ENCODE measurements at places on chromosomes 1 and 21. TPM values are rescaled to one million over a fixed set of nuclear protein-coding genes. Genes with fewer than 3 reads are reported as not detected.

FRRS1 gene
- total RNA-seq, result 6.4 TPM

ALX3 gene
- not detected for total RNA-seq

- DNase-seq, result peak; percentile 65
These were observed 5.6 kb upstream of the KCNA10 start for GRCh38 chr1:110524311-110525248.

- no peak for DNase-seq
These were observed 97.6 kb downstream of the NAV1 start for GRCh38 chr1:201636510-201636971.

GRCh38 chr21:26572702-26573381 is at the start of gene CYYR1:
Gene CYYR1 (minus strand): TSS chr21:26573286. CDS start chr21:26572940, 346 bp downstream.
- DNase-seq, result no peak

DNA sequence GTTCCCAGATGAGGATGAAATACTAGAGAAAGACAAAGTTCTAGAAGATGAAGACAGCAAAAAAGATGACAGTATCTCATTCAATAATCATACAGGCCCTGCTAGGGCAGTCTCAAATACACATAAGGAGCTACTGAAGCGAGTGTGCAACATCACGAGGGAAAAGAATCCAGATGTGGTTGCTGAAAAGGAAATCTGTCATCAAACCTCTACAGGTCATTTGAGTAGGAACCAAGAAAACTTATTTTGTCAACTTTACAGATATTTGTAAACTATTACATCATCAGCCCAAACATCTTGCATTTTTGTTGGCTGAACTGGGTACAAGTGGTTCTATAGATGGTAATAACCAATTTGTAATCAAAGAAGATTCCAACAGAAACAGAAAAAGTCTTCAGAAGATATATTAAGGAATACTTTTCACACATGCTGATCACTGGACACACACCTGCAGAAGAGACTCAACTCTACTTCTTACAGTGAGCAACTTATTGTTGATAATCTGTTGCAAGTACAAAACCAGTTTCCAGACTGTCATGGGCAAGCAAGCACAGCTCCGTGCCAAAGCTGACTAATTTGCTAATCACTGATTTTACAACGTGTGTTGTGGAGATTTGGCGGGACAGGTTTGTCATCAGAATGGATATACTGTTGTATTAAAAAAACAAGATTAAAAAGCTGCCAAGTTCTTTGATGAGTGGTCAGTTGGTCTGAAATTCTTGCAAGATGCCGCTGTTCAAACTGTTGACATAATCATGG is 42.1 kb downstream of the TRIM33 start:
- DNase-seq, result no peak

DNA sequence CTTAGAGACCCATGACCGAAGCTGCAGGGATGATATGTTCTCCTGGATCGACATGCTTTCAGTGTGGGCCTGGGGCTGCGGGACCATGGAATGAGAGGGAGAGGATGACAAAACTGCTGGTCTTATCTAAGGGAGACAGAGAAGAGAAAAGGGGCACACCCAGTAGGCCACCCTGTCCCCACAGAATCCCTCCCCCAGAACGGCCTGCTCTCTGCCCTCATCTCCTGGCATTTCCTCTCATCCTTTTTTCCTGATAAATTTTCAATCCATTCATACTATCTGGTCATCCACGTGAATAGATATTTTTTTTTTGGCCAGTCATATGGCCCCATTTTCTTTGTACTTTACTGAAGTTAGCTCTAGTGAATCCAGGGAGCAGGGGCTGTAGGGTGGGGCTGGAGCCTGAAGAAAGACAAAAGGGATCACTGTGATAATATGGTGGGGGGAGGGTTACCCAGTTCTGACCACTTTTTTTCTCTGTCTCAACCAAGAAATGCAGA is at the start of gene PKLR:
Gene PKLR (minus strand): TSS at position 97 of the 500 bp plus-strand sequence. CDS start 43 bp downstream, at position 54.
- DNase-seq, result no peak

DNA sequence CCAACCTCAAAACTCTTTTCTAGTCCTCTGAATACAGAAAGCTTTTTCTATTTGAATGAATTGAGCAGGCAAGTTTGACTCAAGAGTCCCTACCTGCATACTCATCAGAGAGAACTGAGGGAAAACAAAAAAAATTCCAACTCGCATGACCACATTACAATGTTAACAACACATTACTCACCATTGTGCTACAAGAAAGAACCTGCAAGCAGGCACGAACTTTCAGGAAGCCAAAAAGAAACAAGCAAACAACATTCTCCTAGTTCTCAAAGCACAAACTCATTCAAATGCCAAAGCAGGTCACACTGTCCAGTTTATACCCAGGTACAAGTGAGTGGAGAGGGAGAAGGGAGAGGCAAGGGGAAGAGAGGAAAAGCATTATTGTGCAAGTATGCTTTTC is 14.6 kb downstream of the OTUD7B start:
- DNase-seq, result no peak
